ENCODE measurements at places on chromosomes 3 and 15. TPM values are rescaled to one million over a fixed set of nuclear protein-coding genes. Genes with fewer than 3 reads are reported as not detected.

The CYP1A2 gene
- not detected for total RNA-seq

The GOLGA8J gene
- total RNA-seq = not detected

The ROPN1B gene
- not detected for total RNA-seq

The ACTC1 gene
- total RNA-seq = 759 TPM

The KCNMB2 gene
- not detected for total RNA-seq

The SH2D7 gene
- not detected for total RNA-seq

The EFHB gene
- 0.34 TPM for total RNA-seq

The C15orf62 gene
- not detected for total RNA-seq

The RUBCN gene
- total RNA-seq = 24.8 TPM

DNA sequence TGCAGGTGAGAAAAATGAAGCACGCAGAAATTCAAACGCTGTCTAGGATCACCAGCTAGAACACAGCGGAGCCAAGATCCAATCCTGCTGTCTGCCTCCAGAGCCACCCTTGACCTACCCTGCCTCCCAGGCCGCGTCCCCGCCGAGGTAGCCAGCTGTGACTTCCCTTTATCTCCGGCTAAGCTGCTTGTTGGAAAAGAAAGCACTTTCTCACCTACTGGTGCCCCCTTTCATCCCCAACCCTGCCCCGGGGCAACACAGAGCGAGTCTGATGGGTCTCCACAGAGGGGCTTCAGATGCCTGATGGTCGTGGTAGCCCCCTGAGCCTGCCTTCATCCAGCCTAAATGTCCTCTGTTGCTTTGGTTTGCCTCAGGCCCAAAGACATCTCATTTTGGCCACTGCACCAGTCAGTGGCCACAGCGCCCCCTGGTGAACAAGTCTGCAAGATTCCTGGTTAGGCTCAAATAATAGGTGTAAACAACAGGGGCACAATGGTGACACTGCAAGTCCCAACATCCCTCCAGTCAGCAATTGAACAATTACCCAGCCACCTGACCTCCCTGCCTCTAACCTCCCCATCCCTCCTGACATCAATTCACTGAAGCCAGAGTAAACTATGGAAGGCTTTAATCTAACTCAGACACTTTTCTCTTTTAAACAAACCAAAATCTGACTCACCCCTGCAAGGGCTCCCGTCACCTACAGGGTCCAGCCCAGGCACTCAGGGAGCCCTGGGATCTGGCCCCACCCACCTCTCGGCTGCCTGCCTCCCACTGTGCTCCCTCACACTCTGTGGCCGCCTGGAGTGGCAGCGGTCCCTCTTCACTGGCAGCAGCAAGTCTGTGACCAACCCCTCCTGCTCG is 27.3 kb upstream of the BCL2L10 start:
- DNase-seq = peak; percentile 70

- no peak for DNase-seq
Measured at GRCh38 chr15:98592136-98592535, 56.2 kb upstream of the IGF1R start.

DNA sequence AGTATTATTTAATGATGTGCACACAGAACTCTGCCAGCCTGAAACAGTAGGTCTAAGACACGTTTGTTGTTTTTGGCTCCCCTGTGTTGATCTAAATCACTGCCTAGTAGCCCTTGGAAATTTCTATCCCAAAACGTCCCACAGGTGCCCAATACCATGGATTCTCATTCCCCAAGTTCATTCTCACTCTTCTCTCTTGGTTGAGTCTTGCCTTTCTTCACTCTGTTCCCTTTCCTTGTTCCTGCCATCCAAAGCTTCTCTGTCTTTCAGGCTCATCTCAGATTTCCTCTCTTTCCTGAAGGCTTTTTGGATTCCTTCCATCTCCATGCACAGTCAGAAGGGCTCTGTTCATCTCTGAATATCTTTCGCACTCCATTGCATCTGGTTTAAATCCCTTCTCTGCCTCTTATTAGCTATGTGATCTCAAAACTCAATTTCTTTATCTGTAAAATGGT is 54.2 kb downstream of the PPARG start:
- DNase-seq = no peak

DNA sequence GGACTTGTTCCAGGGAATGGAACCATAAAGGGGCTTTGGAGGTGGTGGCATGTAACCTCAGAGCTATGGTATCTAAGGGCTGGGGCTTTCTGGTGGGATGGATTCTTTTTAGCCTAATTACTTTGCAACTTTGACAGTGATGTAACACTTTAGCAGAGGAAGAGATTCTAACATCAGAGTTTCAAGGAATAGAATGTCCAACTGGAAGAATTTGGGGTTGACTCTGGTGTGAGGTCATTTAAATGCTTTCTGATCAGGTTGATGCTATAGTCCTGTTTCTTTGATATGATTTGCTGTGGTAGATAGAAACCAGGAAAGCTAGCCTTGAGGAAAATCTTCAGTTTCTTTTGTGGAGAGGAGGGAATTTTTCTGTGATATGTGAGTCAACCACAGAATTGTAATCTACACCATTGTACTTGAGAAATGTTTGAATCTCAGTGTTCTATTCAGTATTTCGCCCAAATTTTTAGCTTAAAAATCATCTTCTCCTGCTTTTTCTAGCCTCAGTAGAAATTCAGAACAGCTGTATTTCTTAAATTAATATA is 40.0 kb downstream of the ATP2C1 start:
- DNase-seq = peak; percentile 60

GRCh38 chr3:178982137-178982536 is 89.5 kb downstream of the ZMAT3 start:
- DNase-seq = no peak

GRCh38 chr3:115792206-115792955 is 169.1 kb downstream of the GAP43 start:
- DNase-seq = peak; percentile 64

- no peak for DNase-seq
Measured at GRCh38 chr15:58425834-58426233, 6.0 kb upstream of the LIPC start.

GRCh38 chr3:123805101-123805500 is 79.0 kb downstream of the MYLK start:
- DNase-seq = no peak

DNA sequence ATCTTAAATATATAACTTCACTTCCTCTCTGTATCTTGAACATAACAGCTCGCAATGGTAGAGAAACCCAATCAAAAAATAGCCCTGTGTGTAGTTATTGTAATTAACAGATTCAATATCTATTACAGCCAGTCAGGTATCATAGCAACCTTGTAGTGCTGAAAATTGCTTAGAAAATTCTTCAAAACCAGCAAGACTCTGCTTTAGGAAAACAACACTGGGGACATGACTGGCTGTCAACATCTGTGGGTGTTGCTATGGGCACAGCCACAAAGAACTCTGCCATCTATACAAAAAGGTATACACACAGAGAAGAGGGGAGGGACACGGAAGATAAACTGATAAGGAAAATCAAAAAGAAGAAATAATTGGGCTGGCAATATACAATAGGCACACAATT is 101.2 kb downstream of the WDR72 start:
- DNase-seq = no peak

- DNase-seq = peak; percentile 35
Measured at GRCh38 chr3:40623567-40623966, 98.8 kb downstream of the ZNF621 start.

GRCh38 chr3:188901126-188901525 is 270.6 kb upstream of the TPRG1 start:
- peak; percentile 65 for DNase-seq

DNA sequence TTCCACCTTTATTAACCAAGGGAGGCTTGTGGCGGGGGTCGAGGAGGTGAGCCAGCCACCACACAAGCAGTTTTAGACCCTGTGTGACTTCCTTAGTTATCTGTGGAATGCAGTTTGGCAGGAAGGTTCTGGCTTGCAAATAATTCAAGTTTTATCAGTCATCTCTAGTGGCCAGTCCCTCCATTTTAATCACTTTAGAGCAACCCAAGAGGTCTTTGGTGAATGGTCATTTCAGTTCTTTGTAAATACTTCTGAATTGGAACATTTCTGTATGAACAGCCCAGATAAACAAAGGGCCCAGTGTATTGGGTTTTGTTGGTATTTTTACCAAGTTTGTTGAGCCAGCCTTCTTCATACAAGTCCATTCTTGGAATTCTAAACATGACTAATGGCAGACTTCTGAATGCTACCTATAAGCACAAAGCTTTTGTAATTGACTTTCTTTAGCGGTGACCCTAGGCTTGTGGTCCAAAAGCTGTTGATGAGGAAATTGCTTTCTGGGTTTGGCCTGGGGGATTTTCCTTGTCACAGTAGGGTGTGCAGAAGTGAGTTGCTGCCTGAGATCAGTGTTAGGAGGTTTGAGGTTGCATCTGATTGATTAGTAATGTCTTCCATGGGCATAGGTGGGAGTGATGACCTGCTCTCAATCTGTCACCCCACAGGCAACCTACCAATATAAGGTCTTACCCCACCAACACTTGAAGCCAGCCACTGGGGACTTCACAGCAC is 193.3 kb upstream of the TOPAZ1 start:
- DNase-seq = no peak

- peak; percentile 96 for DNase-seq
Measured at GRCh38 chr3:42063888-42064287, 27.3 kb upstream of the TRAK1 start.

- DNase-seq = no peak
Measured at GRCh38 chr3:454986-455385, 258.4 kb downstream of the CHL1 start.

DNA sequence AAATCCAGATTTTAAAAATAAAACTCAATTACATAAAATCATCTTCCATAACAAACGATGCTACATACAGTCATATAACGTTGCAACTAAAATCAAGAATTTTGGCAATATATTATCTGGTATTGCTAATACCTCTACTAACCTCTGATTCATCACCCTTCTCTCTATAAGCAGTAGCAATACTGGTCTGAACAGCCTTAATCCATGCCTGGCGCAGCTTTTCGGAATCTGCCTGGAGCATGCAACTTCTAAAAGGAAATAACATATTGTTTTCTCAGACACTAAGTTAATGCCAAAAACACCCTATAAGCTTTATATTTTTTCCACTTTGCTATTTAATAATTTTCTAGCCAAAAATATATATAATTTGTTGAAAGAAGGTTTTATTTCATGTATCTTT is 35.4 kb upstream of the XXYLT1 start:
- no peak for DNase-seq

Data from LHCN-M2 (cell line).